ENCODE measurements at places on chromosomes 12 and 14.

DNA sequence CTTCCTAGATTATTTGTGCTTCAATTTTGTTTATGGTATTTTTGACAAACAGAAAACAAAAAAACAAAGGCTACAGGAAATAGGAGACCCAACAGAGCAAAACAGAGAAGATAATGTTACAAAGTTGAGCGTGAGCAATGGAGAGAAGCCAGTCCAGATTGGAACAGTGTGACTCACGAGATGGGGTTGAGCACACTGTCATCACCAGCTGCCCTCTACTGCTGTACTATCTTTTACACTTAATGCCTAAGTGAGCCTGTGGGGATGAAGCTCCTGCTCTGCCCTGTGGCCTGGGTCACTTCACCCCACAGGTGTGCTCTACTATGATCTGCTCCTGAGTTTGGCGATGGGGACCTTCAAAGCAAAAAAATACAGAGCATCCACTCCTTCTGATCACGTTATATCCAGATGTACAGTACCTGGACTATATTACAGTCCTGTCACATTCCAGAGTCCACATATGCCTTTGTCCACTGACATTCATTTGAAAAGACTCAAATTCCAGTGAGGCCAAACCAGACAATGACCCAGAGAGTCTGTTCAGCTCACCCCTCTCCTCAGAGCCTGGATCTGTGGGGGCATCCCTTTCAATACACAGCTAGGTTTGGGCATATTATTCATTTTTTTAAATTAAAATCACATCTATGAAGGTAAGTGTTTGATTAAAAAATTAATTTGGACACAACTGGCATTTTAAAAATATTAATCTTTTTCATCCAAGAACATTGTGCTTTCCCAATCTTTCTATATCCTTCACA is 4.4 kb downstream of the IPO8 start:
- no peak for DNase-seq

DNA sequence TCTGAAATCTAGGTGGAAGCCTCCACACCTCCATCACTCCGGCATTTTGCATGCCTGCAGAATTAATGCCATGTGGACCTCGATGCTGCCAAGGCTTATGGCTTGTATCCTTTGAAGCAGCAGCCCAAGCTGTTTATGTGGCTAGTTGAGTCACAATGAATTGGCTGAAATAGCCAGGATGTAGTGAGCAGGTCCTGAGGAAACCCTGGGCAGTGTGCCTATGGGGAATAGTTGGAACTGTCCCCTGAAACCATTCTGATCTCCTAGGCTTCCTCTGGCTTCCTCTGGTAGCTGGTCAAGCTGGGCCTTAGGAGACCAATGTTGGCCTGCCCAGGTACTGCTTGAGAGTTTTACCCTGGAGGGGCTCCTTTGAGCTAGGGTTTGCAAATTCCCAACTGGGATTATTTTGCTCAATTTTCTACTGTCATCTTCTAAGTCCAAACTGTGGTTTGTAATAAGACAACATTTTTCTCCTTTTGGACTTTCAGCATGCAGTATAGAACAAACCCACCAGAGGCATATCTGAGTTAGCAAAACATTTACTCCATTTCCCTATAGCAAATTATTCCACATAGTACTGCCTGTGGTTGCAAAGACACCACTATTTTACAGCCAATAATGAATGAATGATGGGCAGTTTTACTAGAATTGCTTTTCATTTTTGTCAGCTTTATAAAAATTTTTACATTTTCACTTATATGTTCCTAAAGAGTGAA is 85.1 kb upstream of the AMIGO2 start:
- DNase-seq, result no peak

DNA sequence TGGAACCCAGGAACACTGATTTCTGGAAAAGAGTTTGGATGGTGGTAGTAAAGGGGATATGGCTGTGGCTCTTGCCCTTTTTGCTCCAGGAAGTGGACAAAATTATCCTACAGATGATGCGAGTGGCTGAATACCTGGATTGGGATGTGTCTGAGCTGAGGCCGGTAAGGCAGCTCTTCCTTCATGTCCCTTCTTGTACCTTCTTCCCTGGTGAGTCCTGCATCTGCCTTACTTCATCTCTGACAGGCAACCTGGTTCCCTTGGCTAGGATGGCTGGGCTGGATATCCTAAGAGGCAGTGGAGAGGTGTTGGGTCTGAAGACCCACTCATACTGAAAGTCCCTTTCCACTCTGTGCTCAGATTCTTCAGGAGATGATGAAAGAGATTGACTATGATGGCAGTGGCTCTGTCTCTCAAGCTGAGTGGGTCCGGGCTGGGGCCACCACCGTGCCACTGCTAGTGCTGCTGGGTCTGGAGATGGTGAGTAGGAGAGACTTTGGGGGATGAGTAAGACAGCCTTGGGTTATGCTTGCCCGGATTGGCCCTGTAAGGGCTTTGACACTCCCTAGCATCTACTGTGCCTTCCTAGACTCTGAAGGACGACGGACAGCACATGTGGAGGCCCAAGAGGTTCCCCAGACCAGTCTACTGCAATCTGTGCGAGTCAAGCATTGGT is 8.0 kb downstream of the DGKA start:
- DNase-seq, result no peak

- DNase-seq, result peak; percentile 37
Observed at GRCh38 chr12:32533971-32534590, 134.7 kb downstream of the FGD4 start.

GRCh38 chr14:96086574-96087077 is 47.5 kb downstream of the C14orf132 start:
- DNase-seq, result peak; percentile 19

DNA sequence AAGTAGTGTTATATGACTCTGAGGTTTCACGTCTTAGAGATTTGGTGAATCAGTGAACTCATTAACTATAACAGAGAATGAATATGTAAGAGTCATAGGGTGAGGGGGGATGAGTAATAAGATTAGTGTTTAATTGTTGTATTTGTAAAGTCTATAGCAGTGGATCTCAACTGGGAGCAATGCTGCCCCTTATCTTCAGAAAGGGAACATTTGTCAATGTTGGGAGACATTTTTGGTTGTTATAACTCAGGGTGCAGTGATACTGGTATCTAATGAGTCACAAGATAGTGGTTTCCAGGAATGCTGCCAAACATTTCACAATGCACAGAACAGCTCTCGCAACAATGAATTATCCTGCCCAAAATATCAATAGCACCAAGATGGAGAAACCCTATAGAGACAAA is 1193.7 kb downstream of the GALC start:
- DNase-seq, result no peak

- no peak for DNase-seq
Observed at GRCh38 chr14:95994593-95994928, 44.6 kb upstream of the C14orf132 start.

GRCh38 chr14:90019824-90020523 is 41.8 kb upstream of the KCNK13 start:
- DNase-seq, result no peak

GRCh38 chr12:52156757-52157565 is 34.9 kb downstream of the KRT80 start:
- peak; percentile 90 for DNase-seq

DNA sequence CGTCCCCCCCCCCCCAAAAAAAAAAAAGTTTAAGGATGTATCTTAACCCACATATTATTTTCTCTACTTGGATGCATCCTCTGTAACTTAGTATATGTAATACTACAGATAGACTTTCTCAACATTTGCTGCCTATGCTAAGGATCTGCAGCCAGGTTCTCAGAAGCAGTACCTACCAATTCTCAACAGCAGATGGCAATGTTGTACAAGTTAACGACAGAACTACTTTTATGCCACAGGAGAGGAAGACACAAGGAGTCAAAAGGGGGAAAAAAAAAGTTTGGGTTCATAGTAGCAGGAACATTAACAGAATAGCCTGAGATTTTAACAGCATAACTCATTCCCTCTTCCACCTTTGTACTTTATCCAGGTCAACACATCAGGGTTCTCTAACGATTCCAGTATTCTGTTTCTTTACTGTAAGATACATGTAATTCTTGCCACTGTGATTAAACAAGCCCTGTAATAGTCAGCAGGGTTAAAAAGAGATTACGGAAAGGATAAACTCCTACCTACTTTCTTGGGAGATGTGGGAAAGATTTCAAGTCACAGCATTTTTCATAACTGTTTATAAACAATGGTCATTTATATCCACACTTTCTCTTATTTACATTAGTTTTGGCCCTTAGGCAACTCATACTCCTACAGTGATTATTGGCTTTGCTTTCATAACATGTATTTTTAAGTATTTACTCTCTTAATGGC is 5.7 kb upstream of the NEK9 start:
- DNase-seq, result peak; percentile 52

All from kidney (tissue), 22 donors.